ENCODE measurements at places on chromosomes 7 and 10.

- DNase-seq = no peak
Measured at GRCh38 chr7:150738092-150738491, 874 bp downstream of the GIMAP5 start.

GRCh38 chr7:126436213-126436868 lies 816.4 kb downstream of the GRM8 start:
- DNase-seq = no peak

DNA sequence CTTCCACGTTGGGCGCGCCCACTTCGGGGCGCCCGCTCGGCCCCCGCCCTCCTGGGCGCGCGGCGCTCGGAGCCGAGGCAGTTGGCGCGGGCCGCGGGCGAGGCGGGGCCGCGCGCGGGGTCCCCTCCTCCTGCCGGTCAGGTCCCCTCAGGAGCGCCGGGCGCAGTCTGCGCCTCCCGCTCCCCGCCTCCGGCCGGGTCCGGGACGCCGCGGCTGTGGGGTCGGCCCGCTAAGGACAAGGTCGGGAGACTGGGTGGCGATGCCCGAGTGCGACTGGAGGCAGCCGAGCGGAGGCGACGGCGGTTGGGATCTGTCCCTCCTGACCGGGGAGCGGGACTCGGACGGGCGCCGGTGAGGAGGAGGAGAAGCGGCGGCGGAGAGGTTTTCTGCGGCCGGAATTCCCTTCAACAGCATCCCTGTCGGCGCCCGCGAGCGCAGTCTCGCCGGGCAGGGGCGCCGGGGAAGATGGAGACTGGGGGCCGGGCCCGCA lies at the start of gene ATRNL1:
Gene ATRNL1 (plus strand): TSS at position 80 of the 490 bp plus-strand sequence. CDS start 386 bp downstream, at position 466.
- DNase-seq = no peak

DNA sequence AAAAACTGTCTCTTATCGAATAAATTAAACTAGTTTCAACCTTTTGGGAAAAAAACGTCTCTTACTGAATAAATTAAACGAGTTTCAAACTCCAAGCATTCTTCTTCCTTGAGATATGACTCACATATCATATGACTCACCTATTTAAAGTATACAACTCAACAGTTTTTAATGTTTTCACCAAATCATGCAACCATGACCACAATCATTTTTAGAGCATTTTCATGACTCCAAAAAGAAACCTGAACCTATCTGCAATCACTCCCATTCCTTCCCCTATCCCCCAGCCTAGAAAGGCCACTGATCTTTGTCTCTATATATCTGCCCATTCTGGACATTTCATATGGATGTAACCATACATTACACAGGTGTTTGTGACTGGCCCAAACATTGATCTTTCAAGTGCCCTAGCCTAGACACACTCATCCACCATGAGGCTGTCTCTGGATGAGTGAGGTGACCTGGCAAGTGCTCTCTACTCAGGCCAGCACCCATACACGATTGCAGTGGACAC lies 115.3 kb downstream of the PIP4K2A start:
- DNase-seq = peak; percentile 82

DNA sequence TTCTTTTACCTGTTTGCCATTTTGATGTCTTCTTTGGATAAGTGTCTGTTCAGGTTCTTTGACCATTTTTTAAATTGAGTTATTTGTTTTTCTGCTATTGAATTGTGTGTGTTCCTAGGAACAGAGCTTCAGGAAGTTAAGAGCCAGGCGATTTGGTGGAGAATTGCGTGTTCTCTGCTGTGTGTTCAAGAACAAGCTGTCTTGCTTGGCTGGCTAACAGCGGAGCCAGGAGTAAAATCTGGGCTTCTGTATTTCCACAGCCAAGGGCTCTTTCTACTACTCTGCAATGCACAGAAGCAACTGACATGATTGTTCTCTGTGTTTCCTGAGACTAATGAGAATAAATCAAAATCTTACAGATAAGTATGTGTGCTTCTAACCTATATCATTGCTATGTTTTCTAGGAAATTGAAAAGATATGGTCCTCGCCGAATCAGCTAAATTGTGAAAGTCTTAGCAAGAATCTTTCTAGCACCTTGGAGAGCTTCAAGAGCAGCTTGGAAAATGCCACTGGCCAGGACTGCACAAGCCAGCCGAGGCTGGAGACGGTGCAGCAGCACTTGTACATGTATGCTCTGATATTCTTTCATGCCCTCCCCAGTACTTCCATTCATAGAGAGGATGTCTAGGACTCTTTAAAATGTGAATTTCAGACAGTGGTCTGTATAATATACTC lies 124.2 kb downstream of the ABCA13 start:
- DNase-seq = no peak

DNA sequence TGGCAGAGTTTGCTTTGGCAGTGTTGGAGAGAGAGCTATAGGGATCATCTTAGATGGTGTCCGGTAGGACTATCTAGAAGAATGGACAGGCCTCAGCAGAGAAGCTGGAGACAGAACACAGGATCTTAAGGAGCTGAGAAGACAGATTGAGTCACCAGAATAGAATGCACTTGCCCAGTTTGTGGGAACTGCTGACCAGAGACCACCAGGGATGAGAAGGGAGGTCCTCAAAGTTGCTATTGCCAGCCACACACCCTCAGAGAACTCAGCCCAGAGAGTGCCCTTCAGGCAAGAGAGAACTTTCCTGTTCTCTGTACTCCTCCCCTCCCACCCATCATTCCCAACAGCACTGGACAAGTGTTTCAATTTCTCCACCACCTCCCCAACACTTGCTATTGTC lies 25.3 kb upstream of the GALNT11 start:
- no peak for DNase-seq

DNA sequence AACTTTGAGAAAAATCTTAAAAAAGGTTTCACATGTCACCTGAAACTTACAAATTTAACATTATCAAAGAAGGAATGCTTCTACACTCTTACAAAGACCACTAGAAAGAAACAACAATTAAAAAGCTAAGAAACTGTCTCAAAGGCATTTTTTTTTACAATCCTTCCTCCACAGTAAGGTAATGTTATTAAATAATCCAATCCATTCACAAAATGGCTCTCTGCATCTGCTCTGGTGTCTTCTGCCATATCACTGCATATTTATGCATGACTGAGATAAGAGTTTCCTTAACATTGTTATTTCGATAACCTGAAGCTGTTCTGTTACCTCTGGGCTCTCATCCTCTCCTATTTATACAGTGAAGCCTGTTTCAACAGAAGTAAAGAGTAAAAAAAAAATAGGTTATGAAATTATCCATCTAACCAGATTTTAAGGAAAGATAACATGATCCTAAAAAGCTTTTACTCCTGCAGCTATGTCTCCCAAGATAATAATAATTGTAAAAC lies 8.5 kb downstream of the HNRNPA2B1 start:
- DNase-seq = no peak

GRCh38 chr10:80468002-80468401 lies 13.9 kb downstream of the TSPAN14 start:
- no peak for DNase-seq

GRCh38 chr10:60974463-60975149 lies 30.6 kb upstream of the RHOBTB1 start:
- DNase-seq = peak; percentile 21

- no peak for DNase-seq
Measured at GRCh38 chr10:127414024-127414423, 135.1 kb upstream of the NPS start.

DNA sequence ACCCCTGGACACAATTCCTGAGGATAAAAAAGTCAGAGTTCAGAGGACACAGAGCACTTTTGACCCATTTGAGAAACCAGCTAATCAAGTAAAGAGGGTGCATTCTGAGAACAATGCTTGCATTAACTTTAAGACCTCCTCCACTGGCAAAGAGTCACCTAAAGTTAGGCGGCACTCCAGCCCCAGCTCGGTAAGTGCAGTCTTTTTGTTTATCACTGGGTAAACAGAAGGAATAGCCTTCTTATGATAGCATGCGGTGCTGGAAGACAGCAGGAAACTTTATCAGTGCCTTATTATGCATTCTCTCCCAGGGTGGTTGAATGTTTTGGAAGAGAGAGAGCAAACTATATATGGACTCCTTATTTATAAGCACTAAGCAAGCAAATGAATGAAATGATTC lies 130.5 kb downstream of the CDK14 start:
- peak; percentile 57 for DNase-seq

DNA sequence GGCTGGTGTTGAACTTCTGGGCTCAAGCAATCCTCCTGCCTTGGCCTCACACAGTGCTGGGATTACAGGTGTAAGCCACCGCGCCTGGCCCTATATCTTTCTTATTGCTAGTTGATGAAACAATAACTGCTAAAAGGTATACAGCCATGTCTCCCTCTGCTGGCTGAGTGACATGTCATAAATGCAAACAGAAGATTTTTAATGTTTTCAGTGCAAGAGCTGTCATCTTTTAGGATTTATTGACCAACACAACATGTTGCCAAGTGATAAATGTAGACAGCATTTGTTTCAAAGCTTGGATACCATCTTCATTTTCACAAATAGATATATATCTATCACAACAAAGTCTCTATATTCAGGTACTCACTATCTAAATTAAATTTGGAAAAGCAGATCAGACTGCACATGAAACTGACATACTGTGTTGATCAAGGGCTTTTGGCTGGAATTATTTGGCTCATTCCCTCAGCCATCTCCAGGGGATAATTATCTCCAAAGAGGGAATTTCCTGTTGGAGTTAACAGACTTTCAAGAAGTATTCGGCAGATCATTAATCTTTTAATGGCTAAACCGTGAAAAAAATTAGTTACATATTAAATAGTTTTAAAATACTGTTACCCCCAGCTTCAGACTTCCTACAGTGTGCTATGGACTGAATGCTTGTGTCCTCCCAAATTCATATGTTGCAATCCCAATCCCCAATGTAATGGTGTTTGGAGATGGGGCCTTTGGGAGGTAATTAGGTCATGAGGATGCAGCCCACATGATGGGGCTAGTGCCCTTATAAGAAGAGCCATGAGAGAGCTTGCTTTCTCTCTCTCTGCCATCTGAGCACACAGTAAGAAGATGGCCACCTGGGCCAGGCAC lies 41.3 kb upstream of the SRPK2 start:
- DNase-seq = peak; percentile 79

DNA sequence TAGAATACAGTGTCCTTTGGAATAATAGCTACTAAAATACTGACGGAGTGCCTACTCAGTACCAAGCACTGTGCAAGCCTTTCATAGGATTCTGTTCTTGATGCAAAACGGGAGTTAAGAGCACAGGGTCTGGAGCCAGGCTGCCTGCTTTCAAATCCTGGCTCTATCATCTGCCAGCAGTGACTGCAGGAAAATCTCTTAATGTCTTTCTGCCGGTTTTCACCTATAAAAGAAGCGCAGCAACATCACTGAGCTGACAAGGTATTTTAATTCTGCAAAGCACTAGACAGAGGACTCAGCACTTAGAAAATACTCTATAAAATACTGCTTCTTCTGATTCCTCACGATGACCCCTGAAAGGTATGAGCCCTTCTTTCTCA lies 659 bp downstream of the FIGNL1 start:
- DNase-seq = no peak

GRCh38 chr7:121328508-121329190 lies at the start of gene WNT16:
WNT16 (plus strand) TSS chr7:121329000; CDS start chr7:121329293, 293 bp downstream.
- DNase-seq = no peak

- no peak for DNase-seq
Measured at GRCh38 chr10:25530306-25530705, 355.5 kb downstream of the GPR158 start.

DNA sequence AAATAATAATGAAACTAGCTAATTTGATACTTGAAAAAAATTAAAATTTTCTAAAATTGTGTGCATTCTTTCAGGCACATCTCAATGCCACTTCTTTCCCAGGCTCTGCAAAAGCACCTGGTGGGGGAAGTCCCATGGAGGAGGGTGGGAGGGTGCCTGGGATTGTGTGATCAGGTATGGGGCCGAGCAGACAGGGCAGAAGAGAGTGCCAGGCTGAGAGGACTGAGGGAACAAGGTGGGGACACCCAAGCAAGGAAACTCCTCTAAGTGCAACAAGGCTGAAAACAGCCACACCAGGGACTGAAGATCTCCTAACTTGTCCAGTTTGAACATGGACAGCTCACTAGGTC lies 13.8 kb downstream of the PARP12 start:
- no peak for DNase-seq

GRCh38 chr7:1727812-1728570 lies 57.9 kb downstream of the ELFN1 start:
- no peak for DNase-seq

- DNase-seq = peak; percentile 65
Measured at GRCh38 chr10:16867556-16867955, 50.3 kb upstream of the RSU1 start.

DNA sequence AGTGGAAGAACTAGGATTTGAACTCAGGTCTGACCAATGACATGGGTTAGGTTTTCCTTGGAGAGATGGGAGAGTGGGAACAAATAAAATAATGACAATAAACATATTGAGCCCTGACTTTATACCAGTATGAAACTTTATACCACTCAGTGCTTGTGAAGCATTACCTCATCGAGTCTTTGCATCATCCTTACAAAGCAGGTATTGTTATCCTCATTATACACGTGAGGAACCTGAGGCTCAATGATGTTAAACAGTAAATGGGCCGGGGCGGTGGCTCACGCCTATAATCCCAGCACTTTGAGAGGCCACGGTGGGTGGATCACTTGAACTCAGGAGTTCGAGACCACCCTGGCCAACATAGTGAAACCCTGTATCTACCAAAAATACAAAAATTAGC lies 47.7 kb downstream of the HHEX start:
- DNase-seq = no peak

DNA sequence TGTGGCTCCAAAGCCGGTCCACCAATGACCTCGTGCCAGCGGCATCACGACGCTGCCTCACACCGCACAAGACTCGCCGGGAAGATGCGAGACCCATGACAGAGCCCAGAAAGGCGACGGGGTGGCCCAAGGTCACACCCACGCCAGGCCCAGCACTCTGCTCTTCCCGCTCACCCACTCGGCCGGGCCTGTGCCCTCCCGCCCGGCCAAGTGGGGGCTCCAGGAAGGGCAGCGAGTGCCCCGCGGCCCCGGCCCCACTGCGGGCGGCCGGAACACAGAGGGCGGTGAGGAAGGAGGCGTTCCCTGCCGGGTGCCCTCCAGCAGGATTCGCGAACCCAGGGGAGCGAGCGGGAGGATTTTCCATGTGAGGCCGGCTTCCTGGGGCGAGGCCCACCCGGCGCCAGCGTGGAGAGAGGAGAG lies 56.3 kb downstream of the PDGFA start:
- no peak for DNase-seq

DNA sequence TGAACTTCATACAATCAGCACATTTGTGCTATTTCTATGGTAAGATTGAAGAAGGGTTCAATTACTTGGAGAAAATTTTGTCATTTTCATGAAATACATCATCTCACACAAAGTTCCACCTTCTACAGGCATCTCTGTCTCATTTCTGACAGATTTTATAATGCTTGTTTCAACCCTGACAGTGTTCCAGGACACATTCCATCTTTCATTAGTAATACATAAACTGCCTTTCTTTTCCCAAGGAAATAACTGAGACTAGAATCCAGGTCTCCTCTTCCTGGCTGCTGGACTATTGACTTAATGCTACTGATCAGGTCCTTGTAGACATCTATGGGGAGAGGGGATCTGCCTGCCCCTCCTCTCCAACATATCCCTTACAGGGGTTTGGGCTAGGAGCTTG lies 70.1 kb upstream of the PLPP4 start:
- DNase-seq = no peak

GRCh38 chr10:112832361-112832878 lies 117.6 kb upstream of the TCF7L2 start:
- DNase-seq = no peak
